Stimulated activated CD8-positive, alpha-beta memory T cell treated with anti-CD3 and anti-CD28 coated beads, Interleukin-2, amount 100 ng/mL, for 48 hours (primary cell): ENCODE measurements at places on chromosomes 6 and 20.
A peak's percentile ranks its signal among the peaks of the same experiment; 100 is the strongest.

GRCh38 chr6:16759181-16759645, 2.0 kb downstream of the ATXN1 start:
- DNase-seq = no peak

DNA sequence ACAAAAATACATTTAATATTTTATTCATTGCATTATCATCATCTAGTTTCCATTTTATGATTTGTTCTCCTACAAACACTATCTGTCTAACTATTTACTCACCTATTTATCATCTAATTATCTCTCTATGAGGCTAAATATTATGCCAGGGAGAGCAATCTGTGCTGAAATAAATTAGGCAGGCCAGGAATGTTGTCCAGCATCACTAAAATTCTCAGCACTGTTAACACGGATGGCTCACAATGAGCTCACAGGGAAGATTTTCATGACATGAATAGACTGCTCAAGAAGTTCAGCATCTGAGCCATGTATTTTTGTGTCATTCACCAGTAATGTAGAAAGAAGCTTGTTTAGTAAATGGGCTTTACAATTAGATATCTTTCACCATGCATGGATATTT, 1277.2 kb downstream of the GRIK2 start:
- DNase-seq = no peak

- DNase-seq = no peak
These were observed 115.6 kb upstream of the PTPN1 start for GRCh38 chr20:50394569-50394968.

GRCh38 chr6:153591159-153591558, 447.9 kb upstream of the OPRM1 start:
- DNase-seq = no peak

- no peak for DNase-seq
These were observed 87.1 kb downstream of the CFAP61 start for GRCh38 chr20:20139403-20139802.

- DNase-seq = no peak
These were observed 46.1 kb downstream of the POU3F2 start for GRCh38 chr6:98880486-98880885.

- no peak for DNase-seq
These were observed 20.7 kb downstream of the CST9L start for GRCh38 chr20:23547613-23548012.

DNA sequence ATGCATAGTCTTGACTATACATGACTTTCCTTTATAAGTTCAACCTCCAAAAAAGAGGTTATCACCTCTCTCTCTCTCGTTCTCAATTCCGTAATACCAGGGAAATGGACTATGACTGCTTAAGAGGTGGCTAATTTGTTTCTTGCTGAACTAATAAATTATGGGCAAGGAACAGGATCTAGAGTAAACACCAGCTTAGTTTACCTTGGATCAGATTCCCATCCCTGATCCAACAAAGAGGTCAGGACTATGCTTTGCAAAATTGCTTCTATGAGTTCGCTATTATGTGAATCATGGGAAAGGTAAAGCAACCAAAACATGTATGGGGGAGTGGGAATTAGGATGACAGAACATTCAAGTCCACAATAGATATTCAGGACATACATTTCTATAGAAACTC, 630.7 kb downstream of the HACE1 start:
- DNase-seq = no peak

DNA sequence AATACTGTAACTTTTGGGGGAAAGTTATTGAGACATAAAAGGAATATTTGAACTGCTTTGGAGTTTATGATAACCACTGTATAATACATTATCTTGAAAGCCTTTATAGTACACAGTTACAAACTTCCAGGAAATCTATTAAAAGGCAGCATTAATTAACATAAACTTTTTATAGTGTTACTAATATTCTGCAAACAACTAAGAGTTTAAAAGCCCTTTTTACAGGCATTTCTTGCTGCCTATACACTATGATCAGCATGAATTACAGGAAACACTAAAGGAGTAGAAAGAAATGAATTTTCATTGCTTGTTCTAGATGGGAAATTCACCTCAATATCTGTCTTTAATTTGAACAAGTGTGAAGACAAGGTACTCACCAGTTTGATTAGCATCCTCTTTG, 252.3 kb upstream of the ZFP64 start:
- no peak for DNase-seq

DNA sequence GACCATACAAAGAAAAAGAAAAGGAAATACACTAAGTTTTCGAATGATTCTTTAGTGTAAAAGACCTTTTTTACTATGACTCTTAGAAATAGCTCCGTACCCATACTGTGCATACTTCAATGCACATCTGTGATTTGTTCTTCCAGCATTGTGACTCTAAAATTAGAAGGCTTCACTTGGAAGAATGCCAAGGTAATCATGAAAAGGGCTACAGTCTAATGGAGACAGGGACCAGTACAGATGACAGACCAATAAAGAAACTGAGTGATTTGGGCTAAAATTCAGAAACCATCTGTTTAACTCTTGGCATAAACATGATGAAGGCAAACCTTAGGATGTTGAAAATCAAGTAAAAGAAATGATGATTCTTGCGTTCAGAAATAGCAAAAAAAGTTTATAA, 46.3 kb downstream of the CYP39A1 start:
- no peak for DNase-seq

- DNase-seq = no peak
These were observed 138.9 kb downstream of the PDE7B start for GRCh38 chr6:135990439-135990838.

DNA sequence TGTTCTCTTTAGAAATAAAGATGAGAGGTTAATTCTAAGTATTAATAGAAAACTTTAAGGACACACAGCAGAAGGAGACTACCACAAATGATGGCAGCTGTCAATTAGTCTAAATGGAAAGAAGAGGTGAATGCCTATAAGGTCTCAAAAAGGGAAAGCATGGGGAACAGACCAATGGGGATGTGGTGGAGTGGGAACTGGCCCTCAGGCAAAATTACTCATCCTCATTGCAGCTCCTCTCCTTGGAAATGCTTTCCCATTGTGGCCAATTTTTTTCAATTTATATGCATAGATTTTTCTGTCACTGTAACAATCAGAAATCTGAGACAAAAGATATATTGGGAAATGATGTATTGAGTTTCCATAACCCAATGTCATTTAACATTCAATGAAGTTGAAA, 222.9 kb upstream of the DEFB112 start:
- DNase-seq = no peak

DNA sequence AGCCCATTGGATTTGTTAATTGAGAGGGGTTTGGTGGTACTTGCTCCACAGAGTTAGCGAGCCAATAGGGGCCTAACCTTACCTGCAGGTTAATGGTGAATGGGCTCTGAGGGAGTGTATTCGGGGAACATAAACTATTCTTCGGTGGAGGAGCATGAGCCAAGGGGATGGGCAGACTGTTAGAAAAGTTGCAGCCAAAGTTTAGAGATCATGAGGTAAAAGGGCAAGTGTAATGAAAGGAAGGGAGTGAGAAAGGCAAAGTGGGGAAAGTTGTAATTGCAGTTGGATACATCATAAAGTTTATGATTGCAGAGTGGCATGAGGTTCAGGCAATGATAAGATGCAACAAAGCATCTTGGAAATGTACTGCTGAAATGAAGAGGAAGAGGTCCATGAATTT, 142.1 kb upstream of the TBX18 start:
- no peak for DNase-seq

DNA sequence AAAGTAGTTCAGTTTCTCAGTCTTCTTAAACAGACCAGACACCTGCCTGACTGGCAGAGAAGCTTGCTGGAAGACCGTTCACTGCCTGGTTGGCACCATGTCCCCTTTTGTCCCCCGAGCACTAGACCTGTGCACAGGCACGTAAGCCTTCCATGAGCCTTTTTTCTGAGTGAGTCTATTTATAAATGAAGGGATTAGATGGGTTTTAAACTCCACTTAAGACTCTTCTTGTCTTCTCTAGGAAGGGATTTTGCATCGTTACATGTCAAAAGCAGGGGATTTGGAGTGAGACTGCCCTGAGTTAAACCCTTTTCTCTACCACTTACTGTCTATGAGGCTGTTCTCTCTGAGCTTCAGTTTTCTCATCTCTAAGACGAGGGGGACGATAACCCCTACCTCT, 37.6 kb downstream of the STK35 start:
- DNase-seq = no peak

DNA sequence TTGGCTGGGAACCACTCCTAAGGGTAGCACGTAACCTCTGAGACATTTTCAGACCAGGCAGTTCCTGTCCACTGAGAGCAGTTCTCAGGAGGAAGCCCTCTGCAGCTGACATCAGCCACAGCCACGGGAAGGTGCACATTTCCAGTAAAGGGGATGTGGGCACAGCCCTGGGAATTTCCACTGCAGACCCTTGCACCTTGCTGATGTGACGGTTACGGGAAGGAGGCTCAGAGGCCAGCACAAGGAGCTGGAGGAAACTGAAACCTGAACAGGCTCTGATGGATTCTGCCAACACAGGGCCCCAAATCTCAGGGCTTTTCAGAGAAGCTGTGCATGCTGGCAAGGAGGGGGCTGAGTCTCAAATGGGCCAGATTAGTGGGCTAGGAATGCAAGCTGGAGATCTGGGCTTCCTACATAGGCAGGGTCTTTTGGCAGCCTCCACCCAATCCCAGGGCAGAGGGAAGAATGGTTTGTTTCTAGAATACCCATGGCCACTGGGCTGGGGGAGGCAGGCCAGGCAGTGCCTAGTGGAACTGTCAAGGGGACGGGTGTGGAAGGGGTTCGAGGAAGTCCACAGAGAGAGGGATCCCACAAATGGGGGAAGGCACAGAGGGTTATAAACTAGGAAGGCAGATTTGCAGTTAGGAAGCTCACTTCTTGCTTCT, 14.2 kb downstream of the EBF4 start:
- no peak for DNase-seq

DNA sequence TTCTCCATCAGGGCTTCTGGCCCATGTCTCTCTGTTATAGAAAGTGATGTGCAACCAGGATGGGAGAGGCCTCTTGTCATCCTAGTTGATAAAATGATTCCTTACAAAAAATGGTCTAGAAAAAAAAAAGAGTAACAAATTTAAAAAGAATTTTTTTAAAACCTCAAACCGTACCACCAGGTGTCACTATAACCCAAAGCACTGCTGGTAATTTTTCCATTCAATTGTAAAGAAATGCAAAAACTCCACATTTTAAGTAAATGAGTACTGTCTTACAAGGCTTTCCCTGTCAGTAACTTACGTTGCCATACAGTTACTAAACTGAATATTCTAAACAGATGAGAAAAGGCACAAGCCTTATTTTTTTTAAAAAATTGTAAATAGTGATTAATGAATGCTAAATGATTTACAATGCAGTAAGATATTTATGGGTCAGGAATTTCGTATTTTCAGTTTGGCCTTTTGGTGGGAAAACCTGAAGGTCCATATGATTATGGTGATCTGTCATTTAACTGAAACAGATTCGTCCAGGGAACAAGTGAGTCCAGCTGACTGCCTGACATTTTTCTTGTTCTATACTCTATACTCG, 95.4 kb downstream of the OGFRL1 start:
- no peak for DNase-seq

GRCh38 chr6:163841326-163841725, 426.8 kb downstream of the QKI start:
- no peak for DNase-seq

DNA sequence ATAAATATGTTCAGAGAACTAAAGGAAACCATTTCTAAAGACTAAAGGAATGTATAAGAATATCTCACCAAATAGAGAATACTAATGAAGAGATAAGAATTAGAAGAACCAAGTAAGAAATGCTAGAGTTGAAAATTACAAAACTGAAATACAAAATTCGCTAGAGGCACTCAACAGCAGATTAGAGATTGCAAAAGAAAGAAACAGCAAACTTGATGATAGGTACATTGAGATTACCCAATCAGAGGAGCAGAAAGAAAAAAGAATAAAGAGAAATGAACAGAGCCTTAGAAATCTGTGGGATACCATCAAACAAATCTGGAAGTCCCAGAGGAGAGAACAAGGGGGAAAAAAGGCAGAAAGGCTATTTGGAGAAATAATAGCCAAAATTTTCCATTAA, 6.3 kb upstream of the PDCD2 start:
- DNase-seq = no peak

GRCh38 chr6:22302838-22303237, 6.0 kb upstream of the PRL start:
- no peak for DNase-seq

GRCh38 chr6:31769684-31770371, 7.3 kb downstream of the VWA7 start:
- DNase-seq = peak; percentile 79

- no peak for DNase-seq
These were observed 145.7 kb downstream of the KHDC1L start for GRCh38 chr6:73079611-73079955.

GRCh38 chr6:33276581-33276863, 401 bp upstream of the B3GALT4 start:
- no peak for DNase-seq

- no peak for DNase-seq
These were observed 133.5 kb downstream of the CDK19 start for GRCh38 chr6:110681543-110682459.

GRCh38 chr6:90019216-90019615, 124.9 kb downstream of the GJA10 start:
- DNase-seq = no peak

DNA sequence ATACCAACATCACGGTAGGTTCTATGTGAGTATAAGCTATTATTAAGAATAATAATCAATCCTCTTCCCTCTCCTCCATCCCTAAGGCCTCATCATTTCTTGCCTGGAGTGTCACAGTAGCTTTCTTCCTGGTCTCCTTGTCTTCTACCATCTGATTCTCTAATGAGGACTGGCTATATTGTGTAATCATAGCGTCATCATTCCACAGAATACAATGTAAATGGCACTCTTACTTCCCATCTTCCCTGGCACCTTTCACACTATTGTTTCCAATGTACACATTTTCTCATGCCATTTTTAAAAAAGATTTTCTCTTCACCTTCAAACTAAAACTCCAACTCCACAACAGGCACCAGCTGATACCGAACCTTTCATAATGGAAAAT, 2.2 kb upstream of the BTN3A2 start:
- DNase-seq = no peak

DNA sequence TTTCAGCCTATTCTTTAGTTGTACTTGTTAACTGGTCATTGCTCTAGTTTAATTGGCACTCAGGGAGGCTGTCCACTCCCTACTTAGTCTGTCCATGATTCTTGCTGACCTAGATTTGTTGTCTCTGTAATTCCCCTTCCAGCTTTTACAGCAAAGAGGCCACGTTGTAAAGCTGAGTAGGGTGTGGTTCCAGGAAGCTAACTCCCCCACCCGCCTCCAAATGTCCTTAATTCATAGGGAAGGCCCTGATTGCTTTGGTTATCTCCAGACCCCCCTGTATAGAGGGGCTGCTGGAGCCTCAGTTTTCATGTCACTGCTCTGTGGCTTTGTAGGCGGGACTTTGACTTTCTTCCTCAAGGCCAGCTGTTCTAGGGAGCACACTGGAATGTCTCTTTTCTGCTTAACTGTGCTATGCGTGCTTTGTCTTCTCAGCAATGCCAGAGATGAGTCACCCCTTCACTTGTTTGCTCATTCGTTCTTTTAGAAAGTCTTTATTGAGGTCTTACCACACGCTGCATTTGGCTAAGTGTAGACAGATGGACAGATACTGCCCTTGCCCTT, 175.1 kb upstream of the JAG1 start:
- DNase-seq = no peak

- DNase-seq = no peak
These were observed 50.3 kb upstream of the TXNDC5 start for GRCh38 chr6:7960848-7961247.
